ENCODE measurements at places on chromosomes 12 and 14.

- no peak for DNase-seq
These were observed 84.2 kb upstream of the LRIG3 start for GRCh38 chr12:59004456-59004855.

DNA sequence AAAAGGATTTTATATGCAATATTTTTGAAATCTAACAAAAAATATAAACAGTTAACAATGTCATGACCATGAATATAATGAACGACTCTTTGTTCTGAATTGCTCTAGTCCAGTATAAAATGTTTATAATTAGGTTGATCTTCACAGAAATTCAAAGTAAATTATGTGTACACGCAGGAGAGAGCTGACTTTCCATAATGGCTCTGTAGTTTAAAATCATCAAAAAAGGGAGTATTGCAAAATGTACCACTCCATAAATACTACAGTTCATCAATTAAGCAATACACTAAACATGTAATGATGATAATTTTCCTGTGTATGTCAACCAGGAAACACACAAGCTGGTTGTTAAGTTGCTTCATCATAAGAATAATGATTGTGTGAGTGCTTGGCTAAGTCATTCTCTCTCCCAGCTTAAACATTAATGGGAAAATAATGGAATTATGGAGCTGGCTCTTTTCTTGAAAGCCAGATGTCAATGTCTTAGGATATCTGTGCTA is 189.5 kb upstream of the PLEKHG7 start:
- DNase-seq: no peak

GRCh38 chr12:132597333-132598316 is 12.8 kb downstream of the LRCOL1 start:
- DNase-seq: no peak

- no peak for DNase-seq
These were observed 32.5 kb downstream of the MMP17 start for GRCh38 chr12:131860472-131861260.

- no peak for DNase-seq
These were observed 14.8 kb upstream of the PTHLH start for GRCh38 chr12:27987331-27987730.

- no peak for DNase-seq
These were observed 32.0 kb upstream of the LRRK2 start for GRCh38 chr12:40192704-40193255.

DNA sequence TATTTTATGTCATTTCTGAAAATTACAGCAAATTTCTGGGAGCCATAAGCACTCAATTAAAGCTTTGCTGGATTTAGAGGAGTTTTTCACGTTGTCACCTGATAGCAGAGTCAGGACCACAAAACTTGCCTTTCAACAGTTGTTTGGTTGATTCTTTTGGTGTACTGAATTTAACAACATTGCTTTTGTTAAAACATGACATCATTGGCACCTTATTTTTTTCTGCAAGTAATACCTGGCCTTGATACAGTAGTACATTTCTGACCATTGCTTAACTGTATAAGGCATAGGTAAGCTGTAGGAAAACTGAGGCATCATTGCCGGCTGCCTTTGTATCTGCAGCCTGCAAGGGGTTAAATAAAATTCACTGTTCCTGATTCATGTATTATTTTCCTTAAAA is 4.5 kb upstream of the BCL11B start:
- DNase-seq: no peak

- DNase-seq: no peak
These were observed 32.1 kb downstream of the DEPDC4 start for GRCh38 chr12:100234591-100235304.

- DNase-seq: no peak
These were observed 20.9 kb upstream of the PPP1CC start for GRCh38 chr12:110763583-110763982.

- no peak for DNase-seq
These were observed 14.7 kb upstream of the TEAD4 start for GRCh38 chr12:2944401-2945047.

GRCh38 chr12:3103806-3104205 is 26.6 kb downstream of the TSPAN9 start:
- DNase-seq: no peak

DNA sequence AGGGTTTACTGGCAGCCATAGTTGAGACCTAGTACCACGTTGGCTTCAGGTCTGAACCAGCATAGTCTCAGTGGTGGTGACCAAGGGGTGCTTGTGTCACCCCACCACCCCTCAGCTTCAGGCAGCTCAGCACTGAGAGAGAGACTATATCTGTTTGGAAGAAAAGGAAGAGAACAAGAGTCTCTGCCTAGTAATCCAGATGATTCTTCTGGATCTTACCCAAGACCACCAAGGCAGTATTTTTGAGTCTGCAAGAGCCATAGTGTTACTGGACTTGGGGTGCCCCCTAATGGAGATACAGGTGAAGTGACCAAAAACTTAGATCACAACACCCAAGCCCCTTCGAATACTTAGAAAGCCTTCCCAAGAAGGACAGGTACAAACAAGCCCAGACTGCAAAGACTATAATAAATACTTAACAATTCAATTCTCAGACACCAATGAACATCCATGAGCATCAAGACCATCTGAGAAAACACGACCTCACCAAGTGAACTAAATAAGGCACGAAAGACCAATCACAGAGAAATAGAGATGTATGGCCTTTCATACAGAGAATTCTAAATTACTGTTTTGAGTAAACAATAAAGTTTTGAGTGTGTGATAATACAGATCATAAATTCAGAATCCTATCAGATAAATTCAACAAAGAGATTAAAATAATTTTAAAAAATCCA is 107.0 kb downstream of the HELB start:
- DNase-seq: no peak

GRCh38 chr14:94099006-94099405 is 11.5 kb upstream of the IFI27 start:
- no peak for DNase-seq

GRCh38 chr14:52042371-52043289 is 26.2 kb downstream of the NID2 start:
- no peak for DNase-seq

- no peak for DNase-seq
These were observed 6.4 kb upstream of the SLC48A1 start for GRCh38 chr12:47766502-47767215.

DNA sequence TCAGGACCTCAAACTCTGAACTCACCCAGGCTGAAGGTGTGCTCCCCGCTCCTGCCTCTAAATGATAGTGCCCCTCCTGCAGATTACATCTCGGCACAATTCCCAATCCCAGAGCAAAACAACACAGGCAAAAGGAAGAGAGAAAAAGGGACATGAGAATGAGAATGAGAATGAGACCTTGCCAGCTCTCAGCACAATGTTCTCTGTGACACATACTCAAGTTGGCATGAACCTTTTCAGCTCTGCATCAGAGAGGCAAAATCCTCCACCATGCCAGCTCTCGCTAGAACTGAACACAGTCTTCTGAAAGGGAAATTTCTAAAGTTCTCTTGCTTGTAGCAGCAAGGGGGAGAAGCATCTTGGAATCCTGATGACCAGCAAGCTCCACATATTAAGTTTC is 84.6 kb downstream of the KSR2 start:
- no peak for DNase-seq

DNA sequence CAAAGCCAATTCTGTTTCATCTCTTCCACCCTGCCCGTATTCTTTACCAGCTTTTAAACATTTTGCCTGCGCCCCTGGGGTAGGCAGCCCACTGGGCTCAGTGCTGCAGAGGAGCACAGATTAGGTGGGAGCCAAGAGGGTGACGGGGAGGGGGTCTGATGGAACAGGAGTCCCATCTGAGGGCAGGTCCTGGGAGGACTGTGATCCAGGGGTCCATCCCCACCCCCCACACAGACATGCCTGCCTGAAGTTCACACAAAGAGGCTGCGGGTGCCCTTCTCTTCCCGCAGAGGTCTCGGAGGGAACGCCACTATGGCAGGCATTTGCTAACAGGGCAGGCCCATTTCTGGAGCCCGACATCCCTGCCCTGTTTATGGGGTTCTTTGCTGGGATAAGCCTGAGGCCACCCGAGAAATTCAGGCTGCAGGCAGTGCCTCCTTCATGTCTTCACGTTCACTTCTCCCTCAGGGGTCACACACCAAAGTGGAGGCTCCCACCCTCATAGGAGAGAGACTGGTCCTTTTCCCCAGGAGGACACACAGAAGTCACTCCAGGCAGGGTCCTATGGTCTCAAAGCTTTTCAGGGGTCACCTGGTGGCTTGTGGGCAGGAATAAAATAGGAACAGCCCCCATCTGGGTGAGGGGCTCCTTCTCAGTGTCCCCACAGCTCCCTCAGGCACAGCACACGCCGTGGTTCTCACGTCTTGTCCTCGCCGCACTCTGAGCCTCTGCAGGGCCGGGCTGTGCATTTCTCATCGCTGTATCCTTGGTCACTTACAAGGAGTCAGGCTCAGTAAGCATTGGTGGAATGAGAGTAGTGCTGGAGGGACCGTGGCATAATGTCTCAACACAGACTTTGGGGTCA is 12.9 kb downstream of the VASH1 start:
- no peak for DNase-seq

- DNase-seq: no peak
These were observed 152.2 kb downstream of the ETV6 start for GRCh38 chr12:11801643-11802042.

- no peak for DNase-seq
These were observed 60.1 kb downstream of the LRIG3 start for GRCh38 chr12:58860056-58860787.

DNA sequence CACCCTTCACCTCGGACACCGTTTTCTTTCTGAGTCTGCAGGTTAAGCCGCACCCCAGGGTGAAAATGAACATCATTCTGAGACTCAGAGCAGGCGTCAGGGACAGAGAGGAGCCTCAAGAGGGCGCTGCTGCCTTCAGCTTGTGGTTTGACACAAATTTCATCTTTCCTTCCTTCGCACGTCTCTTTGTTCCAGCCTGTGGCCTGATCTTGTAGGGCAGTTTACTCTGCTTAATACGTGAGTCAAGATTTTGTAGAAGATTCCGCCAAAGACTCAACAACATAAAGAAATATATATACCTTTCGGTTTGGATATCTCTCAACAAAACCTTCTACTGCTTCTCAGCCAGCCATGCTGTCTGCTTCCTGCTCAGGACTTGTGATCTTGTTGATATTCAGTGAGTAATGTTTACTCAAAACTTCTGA is 329.3 kb upstream of the OR4E1 start:
- DNase-seq: no peak

- DNase-seq: peak; percentile 57
These were observed 10.7 kb downstream of the STAC3 start for GRCh38 chr12:57240066-57240921.

DNA sequence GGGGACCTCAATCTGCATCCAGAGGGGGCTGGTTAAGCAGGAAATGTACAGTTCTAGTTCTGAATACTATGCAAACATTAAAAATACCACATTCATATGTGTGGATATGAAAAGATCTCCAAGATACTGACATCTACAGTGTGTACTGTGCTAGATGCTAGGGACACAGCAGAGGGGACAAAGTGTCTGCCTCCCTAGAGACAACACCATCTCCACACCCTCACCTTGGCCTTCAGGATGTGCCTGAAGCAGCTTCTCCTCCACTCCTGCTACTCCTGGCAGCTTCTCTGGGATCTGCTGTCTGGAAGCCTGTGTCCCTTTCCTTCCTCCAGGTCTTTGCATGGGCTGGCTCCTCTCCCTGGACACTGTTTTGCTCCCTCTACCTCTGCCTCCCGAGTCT is 10.7 kb upstream of the SRSF9 start:
- DNase-seq: no peak

DNA sequence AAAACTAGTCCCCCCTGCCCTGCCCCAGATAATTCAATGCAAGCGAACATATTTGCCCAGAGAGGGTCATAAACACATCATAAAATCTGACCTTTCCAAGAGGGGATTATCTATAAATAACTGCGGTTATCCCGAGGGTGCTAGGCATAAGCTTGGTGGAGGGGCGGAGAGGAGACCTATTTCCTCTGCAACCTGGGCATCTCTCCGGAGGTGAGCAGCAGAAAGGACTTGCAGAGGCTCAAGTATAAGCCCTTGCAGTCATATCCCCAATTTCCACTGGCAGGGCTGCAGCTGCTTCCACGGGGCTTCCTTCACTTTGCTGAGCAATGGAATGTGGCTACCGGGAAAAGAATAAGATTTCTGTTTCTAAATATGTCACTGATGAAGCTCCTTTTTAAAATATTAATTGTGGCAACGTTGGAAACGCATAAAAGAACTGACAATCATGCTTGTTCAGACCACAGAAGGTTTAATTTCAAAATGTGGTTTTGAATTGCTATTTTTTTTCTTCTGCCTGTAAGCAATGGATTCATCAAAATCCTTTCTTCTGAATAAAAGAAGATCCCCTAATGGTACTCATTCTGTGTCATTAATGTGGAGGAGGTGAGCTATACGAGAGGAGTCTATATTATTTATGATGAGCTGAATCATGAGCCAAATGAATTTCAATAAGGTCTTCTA is 268.9 kb upstream of the ATP2B1 start:
- DNase-seq: no peak

DNA sequence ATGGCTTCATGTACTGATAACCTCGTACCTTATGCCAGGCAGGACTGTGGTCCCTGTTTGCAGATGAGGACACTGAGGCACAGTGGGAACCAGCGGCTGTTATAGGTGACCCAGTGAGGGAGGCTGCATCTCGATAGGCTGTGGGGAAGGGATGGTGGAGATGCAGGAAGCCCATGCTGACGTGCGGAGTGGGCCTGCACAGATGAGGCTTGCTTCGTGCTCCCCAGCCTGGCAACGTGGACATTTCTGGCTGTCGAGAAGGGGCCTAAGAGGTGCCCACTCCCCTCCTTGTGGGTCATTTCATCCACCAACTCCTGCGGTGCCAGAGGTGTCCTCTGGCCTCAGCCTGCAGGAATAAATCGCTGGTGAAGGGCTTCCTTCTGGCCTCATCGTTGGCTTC is 107.4 kb downstream of the SLC25A47 start:
- no peak for DNase-seq

DNA sequence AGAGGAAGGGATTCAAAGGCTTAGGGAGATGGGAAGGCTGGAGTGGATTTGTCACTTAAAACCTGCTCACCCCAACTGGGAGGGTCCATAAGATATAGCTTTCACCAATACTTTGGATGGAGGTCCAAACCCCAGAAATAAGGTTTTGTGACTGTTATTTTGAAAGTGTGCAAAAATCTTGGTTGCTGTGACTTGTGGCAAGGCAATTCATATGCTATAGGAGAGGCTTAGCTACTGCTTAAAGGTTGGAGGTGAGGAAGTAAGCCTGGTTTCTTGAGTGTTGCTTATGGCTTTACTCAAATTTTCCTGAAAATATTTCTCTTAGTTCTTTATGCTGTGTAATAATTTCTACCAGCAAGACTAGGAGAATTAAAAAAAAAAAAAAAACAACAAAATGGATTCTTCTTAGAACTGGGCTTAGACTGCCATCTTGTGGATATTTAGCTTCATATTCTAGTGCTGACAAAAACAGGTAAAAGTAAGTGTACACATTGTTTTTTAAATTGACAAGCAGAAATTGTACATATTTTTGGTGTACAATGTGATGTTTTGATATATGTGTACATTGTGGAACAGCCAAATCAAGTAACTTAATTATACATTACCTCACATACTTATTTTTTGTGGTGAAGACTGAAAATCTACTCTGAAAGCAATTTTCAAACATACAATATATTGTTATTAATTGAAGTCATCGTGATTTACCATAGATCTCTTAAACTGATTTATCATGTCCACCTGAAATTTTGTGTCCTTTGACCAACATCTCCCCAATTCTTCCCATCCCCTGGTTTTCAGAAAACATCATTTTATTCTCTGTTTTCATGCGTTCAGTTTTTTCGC is 23.0 kb downstream of the PDE6H start:
- DNase-seq: no peak
